ENCODE measurements at places on chromosomes 5 and 9.

DNA sequence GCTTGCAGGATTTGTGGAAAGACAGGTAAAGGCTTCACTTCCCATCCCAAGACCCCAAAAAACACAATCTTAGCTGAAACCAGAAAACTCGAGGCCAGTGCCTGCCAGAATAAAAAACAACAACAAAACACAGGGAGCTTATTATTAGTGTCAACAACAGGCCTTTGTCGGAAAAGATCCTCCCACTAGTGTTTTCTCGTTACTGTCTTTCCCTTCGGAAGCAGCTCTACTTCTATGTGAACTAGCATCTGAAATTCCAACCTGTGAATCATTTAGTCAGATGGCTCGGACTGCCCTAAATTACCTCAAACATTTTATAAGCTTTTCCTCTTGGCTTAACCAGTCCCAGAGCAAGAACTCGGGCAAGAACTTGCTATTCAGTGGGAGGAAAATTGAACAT, 122.2 kb upstream of the GNA14 start:
- DNase-seq: no peak

DNA sequence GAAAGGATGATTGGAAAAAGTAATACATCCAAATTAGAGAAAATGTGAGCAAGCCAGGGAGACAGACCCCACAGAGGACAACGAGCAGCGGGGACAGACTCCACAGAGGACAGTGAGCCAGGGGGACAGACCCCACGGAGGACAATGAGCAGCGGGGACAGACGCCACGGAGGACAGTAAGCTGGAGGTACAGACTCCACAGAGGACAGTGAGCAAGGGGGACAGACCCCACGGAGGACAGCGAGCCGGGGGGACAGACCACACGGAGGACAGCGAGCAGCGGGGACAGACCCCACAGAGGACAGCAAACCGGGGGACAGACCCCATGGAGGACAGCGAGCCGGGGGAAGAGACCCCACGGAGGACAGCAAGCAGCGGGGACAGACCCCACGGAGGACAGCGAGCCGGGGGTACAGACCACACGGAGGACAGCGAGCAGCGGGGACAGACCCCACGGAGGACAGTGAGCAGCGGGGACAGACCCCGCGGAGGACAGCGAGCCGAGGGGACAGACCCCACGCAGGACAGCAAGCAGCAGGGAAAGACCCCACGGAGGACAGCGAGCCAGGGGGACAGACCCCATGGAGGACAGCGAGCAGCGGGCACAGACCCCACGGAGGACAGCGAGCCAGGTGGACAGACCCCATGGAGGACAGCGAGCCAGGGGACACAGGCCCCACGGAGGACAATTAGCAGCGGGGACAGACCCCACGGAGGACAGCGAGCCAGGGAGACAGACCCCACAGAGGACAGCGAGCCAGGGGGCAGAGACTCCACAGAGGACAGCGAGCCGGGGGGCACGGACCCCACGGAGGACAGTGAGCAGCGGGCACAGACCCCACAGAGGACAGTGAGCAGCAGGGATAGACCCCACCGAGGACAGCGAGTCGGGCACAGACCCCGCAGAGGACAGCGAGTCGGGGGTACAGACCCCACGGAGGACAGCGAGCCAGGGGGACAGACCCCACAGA, 1.9 kb upstream of the ZDHHC11 start:
- DNase-seq: no peak

DNA sequence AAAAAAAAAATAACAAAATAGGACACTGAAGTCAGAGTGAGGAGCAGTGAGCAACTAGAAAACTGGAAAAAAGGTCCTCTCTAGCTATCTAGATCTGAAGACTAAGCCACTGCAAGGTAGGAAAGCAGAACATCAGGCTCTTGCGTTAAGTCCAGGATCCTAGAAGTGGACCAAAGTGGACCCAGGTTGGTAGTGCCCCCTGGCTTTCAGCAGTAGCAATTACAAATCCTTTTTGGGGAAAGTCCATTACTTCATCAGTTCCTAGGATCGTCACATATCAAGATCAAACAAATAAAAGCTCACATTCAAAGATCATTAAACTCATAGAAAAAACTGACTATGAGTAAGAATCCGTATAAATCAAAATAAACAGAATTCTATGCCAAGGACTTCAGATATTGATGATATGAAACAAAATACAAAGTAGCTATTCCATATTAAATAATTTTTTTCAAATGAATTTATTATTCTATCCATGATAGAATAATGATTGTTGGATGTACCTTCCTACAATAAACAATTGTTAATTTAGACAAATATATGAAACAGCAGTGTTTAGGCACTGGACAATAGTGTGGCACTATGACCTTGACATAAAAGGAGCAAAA, 6.5 kb upstream of the RICTOR start:
- peak; percentile 27 for DNase-seq

DNA sequence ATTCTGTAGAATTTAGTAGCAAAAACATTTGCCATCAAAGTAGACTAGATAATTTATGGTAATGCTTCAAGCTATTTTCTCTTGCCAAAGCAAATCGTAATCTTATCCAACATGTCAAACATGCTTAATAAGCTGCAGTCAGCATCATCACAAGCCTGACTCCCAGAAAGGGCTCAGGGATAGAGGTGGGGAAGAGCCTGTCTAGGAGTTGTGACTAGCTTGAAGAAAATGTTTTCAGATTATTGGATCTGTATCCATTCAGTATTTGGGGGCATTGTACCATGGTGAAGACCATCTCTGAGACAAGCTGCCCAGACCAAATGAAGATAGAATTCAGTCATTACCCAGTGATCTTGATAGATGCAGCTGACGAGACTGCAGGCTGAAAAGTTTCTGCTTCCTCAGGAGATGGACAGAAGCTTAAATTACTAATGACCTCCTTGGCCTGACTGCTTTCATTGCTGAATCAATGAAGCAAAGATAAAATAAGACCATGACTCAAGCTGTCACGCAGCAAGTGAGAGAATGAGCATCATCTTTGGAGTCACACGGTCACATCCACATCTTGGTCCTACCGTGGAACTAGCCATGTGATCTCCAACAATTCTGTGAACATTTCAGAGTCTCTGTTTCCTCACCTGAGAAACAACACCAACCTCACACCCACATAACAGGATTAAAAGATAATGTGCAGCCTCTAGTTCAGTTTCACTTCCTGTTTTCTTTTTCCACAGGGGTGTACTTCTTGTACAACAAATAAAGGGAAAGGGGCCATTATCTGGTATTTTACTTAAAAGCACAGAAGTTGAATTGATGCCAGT, 9.4 kb downstream of the ERAP2 start:
- peak; percentile 31 for DNase-seq

DNA sequence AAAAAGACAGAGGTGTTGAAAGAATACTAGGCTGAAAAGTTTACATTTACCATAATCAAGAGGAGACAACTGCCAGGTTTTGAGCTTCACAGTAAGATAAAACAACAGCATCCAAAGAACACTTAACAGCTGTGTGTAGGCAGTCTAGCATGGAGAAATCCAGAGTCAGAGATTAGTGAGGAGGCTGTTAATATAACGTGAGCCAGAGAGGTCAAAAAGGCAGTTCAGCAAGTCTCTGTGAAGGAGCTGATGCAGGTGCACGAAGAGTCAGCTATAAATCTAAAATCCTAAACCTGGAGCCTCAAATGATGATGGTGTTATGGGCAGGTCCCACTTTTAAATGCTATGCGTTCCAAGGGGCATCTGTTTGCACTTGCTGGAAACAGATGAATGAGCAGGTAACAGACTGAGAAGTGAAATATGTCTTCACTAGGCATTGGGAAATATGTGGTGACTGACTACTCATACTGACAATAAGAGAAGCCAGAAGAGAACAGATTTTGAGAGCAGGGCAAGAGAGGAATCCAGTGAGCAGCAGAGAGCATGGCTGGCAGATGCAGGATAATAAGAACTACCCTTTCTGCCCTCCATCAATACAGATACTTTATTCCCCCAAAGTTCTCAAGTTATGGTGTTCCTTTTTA, 8.7 kb downstream of the APTX start:
- no peak for DNase-seq

DNA sequence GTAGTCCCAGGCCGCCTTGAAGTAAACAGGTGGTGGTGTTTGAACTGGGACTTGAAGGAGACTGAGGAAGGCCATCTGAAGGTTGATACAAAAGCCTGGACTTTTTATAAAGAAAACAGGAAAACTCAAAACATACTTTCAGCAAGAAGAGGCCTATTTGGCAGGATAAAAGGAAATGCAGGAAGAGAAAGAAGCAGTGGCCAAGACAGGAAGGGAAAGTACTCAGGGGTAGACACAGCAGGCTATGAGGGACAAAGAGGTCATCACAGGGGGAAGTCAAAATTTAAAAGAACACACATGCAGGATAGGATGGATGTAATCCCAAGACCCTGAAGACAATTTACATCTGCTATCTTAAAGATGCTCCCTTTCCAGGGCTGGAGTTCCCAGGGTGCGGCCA, 13.0 kb downstream of the TLE1 start:
- no peak for DNase-seq

DNA sequence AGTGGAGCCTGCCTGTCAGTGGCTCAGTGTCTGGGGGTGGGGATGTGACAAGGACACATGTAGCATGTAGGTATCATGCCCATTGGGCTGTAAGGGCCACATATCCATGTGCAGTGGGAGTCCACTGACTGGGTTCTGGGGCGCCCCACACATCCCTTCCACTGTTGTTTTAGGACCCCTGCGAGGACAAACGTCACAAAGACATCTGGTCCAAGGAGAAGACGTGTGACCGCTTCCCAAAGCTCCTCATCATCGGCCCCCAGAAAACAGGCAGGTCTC, 33.4 kb downstream of the NDST1 start:
- DNase-seq: no peak

- DNase-seq: no peak
These were observed 164.9 kb upstream of the SEMA6A start for GRCh38 chr5:116739571-116739970.

DNA sequence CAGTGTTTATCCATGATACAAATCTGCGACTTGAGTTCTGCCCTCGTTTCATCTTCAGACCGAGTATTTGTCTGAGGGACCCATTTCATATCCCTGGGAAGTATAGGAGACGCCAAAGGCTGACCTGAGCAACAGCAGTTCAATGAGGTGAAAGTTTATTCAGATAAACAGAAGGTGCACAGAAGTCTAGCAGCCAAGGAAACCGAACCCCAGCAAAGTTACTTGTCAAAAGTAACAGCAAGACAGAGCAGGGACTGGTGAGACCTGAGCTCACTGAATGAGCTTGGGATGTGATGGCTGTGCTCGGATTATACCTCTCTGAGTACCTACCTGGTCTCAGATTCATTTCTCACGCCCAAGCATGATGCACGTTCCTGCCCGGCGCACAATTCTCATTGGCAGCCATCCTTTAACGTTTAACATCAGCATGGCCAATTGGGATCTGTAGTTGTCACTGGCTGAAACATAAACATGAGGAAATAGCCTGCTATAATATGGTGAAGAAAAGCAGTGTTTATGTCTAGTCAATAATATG, 599 bp downstream of the LYRM7 start:
- peak; percentile 39 for DNase-seq

GRCh38 chr5:113085084-113085414, 108.5 kb downstream of the DCP2 start:
- DNase-seq: no peak

DNA sequence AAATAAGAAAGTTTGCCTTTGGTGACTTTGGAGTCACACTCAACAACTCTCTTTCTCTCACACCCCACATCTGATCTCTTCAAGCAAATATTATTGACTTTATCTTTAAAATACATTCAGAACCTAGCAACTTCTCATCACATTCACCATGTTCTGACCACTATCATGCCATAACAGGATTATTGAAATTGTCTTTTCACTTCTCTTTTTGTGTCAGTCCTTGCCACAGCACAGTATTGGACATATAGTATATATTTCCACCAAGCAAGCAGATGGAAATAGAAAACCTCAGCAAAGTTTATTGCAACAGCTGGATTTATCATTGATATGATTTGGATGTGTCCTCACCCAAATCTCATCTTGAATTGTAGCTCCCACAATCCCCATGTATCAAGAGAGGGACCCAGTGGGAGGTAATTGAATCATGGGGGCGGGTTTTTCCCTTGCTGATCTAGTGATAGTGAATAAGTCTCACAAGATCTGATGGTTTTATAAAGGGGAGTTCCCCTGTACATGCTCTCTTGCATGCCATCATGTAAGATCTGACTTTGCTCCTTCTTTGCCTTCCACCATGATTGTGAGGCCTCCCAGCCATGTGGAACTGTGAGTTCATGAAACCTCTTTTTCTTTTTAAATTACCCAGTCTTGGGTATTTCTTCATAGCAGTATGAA, 26.9 kb upstream of the ITGA1 start:
- DNase-seq: peak; percentile 50

GRCh38 chr5:152811988-152812387, 406.9 kb upstream of the NMUR2 start:
- DNase-seq: no peak

DNA sequence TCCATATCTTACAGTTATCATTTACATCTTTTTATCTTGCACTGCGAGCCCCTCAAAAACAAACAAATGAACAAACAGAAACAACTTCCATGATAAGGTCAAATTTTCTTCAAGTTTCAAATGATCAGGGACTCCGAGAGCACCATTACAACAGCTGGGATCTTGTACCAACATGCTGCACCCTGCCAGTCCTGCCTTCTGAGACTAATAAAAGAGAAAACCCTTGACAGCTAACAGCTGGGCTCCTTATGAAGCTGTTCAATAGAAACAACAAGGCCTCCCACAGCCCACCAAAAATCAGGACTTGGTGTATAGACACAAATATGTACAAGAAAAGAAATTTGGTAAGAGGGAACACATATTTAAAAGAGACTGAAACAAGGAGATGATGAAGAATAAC, 985.3 kb upstream of the DMAC1 start:
- no peak for DNase-seq

- DNase-seq: no peak
These were observed 65.8 kb upstream of the PDE4D start for GRCh38 chr5:59959330-59959729.

- DNase-seq: peak; percentile 13
These were observed 243.8 kb downstream of the CDK5RAP2 start for GRCh38 chr9:120336021-120336752.

DNA sequence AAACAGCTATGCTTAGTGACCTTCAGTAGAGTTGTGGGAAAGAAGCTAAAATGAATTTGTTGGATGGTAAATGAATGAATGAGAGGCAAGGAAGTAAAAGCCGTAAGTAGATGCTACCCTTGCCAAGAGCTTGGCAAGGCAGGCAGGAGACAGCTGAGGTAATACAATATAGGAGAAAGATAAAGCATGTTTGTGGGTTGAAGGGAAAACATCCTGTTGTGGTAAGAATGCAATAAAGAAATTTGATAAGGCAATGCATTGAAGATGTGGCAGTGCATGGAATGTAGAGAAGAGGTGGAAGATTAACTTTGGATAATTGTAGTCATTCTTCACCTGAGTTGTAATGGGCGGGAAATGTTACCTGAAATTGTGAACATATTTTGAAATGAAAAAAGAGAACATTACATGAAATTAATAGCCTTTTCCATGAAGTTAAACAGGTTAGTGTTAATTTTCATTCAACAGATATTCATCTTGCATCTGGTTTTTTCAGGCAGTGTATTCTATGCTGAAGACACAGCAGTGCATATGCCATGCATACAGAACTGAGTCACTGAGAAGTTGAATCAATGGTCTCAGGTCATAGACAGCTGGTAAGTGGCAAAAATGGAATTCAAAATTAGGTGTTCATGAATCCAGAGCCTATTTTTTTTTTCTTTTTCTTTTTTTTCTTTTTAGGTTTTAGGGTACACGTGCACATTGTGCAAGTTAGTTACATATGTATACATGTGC, 43.4 kb upstream of the SPINK5 start:
- DNase-seq: no peak
